Heart right ventricle (tissue), 16 donors: ENCODE measurements at places on chromosomes 5 and 9. TPM values are rescaled to one million over a fixed set of nuclear protein-coding genes. Genes with fewer than 3 reads are reported as not detected.

The DDX4 gene
- total RNA-seq, result not detected

The GIN1 gene
- 12.2 TPM for total RNA-seq

The PCDHB2 gene
- 3.5 TPM for total RNA-seq

DNA sequence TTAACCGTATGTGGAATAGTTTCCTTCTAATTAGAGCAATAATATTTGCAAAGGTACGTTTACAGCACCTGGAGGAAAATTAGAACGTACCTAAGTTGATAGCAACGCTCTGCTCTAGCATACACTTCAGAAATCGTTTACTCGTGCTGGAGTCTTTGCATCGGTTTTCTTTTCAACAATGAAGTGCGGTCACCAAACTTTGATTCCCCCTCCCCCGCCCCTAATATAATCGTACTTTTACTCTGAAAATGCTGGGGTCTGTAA, 506 bp downstream of the ADAMTS19 start:
- no peak for DNase-seq

- no peak for DNase-seq
Measured at GRCh38 chr9:33452828-33453271, 5.5 kb upstream of the AQP3 start.
